GM23248 (cell line): ENCODE measurements at places on chromosomes 16 and 17.

DNA sequence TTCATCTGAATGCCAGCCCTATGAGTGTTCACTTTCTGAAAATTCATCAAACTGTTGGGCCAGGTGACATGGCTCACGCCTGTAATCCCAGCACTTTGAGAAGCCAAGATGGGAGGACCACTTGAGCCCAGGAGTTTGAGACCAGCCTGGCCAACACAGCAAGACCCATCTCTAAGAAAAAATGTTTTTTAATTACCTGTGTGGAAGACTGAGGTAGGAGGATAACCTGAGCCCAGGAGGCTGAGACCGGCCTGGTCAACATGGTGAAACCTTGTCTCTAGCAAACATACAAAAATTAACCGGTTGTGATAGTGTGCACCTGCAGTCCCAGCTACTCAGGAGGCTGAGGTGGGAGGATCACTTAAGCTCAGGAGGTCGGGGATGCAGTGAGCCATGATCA lies 10.3 kb downstream of the MYH11 start:
- no peak for DNase-seq

DNA sequence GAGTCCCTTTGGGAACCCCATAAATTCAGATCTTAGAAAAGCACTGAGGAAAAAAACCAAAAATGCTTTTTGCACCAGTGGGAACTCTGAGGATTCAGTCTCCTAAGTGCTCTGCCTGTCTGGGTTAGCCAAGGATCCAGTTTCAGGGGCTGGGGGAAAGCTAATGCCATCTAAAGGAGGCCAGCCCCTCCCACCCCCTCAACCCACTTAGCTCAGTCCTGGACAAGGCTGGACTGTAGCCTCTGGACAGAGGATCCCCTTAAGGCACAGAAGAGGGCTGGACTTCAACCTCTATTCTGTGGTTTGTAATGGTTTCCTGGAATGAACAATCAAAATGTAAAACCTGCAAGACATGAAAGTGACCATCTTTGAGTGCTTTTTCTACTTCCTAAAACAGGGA lies 356.1 kb upstream of the ZFHX3 start:
- no peak for DNase-seq

DNA sequence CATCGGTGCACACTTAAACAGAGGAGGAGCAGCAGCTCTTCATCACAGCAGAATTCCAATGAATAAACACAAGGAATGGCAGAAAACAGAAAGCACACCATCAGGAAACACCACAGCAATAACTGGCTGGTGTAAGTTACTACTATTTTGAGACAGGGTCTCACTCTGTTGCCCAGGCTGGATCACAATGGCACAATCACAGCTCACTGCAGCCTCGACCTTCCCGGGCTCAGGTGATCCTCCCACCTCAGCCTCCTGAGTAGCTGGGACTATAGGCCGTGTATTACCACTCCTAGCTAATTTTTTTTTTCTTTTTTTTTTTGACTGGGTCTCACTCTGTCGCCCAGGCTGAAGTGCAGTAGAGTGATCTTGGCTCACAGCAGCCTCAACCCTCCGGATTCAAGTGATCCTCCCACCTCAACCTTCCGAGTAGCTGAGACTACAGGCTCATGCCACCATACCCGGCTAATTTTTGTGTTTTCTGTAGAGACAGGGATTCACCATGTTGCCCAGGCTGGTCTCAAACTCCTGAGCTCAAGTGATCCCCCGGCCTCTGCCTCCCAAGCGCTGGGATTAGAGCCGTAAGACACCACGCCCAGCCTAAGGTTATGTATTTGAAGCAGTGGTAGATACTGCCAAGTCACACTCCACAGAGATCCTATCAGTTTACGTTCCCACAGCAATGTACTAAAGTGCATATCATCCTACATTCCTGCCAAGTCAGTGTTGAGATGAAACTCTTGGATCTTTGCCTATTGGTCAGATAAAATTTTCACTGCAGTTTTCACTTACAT lies 20.7 kb downstream of the TRAP1 start:
- peak; percentile 56 for DNase-seq

GRCh38 chr16:64051824-64052223 lies 1070.0 kb downstream of the CDH11 start:
- peak; percentile 33 for DNase-seq

- DNase-seq = peak; percentile 14
These were observed 46.6 kb upstream of the LCMT1 start for GRCh38 chr16:25064937-25065336.

DNA sequence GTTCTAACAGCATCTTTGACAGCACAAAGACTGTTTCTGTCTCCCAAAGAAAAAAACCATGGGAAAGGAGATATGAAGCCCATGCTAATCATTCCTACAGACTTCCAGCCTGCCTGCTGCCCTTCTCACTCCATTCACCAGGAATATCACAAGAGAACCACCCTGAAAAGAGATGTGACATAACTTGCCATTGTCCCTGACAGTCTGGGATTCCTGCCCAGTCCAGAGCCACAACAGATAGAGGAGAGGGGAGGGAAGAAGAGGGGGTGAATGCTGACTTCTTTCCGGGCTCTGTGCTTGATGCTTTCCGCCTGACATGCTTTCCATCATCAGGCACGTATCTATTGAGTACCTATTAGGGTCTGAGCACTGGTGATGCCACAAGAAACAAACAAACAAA lies 31.6 kb upstream of the ASIC2 start:
- no peak for DNase-seq

DNA sequence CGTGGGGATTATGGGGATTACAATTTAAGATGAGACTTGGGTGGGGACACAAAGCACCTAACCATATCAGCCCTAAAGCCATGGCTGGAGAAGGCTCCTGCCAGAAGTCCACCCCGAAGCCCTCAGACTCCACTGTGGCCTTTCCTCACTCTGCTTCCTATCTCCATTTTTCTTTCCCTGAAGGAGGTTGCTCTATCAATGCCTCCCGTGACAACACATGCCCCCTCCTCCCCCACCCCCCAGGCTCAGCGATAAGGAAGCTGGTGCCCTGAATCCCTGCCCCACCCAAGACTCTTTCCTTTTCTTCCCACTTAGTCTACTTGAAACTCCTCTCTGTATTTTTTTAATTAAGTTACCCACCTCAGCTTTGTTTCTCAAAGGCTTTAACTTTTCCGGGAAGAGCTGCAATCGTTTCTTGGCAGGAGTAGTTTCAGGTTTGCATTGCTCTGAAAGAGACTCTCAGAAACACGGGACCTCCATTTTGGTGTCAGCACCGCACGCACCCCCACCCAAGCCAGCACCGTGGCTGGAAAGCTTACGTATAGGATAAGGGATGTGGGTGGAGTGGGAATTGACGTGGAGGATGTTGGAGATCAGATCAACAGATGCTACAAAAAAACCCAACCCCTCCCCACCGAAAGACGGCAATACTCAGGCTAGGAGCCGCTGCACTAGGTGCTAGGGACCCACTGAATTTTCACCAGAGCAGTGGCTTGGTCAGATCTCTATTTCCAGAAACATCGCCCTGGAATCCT lies 15.2 kb upstream of the CA4 start:
- DNase-seq = peak; percentile 64

DNA sequence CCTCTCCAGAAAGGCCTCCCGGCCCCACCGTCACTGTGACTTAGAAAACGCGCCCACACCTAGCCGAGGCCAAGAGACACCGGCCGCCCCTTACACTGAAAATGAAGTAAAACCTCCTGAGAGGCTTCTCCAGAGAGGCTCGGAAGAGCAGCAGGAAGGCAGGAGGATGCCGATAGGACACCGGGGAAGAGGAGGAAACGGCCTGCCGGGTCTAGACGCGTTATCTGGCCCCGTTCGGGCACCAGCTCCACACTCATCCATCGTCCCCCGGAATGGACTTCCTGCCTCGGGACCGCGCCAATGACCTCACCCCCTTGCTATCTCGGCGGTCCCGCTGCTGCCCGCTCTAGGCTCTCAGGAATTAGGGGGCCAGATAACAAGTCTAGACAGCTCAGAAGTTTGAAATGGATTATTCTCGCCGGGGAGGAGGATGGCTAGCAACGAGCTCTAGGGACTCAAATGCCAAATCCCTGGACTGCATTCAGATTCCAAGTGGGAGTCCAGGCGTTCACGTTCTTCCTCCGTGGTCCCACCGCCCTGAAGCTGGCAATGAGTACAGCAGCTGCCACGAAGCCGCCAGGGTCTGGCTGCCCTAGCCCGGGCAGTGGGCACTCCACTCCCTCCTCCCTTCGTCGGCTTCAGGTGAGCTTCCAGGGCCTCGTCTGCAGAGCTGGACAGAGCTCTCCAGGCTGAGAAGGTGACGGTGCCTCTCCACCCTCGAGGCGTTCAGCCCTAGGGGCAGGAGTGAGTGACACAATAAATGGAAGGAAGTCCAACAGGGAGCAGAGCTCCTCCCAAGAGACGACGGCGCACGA lies 350.9 kb downstream of the FOXL1 start:
- DNase-seq = peak; percentile 77

DNA sequence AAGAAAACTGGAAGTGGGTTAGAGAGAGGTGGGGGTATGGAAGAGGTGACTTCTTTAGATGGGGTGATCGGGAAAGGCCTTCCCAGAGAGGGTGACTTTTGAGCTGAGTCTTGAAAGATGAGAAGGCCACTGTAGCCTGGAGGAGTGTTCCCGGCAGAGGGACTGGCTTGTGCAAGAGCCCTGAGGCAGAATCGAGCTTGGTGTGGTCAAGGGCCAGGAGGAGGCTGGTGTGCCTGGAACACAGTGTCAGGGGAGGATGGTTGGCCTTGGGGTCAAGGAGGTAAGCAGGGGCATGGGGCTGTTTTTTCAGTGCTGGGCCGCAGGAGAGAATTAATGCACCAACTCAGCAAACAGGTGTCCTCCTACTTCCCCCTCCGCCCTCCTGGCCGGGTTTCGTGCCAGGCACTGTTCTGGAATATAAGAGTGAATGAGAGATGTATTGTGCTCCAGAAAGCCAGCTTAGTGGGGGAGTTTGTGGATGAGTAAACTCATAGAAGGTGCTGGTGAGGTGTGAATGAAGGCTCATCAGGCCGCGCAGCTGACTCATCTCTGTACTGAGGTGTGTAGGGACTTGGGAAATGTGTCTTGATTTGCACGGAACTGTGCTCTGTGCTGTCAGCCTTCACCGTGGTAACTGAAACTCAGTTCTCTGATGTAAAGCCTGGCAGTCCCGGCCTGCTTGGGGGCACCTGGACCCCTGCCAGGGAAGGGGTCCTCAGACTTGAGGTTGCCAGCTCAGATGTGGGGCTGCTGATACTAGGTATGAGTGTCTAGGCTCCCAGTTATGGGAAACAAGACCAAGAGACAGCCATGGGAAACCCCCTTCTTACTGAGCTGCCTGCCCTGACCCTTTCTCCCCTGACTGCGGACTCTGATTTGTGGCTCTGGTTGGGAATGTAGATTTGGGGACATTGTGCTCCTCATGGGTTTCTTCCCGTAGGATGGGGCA lies 15.3 kb downstream of the KSR1 start:
- DNase-seq = peak; percentile 43

- peak; percentile 0 for DNase-seq
These were observed 596.0 kb upstream of the GOT2 start for GRCh38 chr16:59330019-59330670.

DNA sequence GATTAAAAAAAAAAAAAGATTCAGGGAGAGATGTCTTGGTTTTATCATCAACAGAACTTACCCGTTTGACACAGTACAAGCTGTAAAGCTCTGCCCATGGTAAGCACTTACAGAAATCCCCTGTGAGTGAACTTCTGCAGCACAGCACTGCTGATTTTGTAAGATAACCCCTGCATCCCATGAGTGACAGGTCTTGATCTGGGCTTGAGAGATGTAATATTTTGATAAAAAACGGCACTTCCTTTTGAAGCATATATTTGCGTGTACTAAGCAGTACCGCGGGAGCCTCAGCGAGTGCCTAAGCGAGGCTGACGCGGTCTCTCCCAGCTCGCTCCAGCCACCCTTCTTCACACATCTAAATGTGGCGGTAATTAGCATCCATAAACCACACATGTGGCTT lies 50.5 kb downstream of the IKZF3 start:
- no peak for DNase-seq

- DNase-seq = peak; percentile 81
These were observed 111.9 kb downstream of the GSG1L start for GRCh38 chr16:27951489-27952120.

GRCh38 chr17:1197379-1197778 lies 17.6 kb upstream of the ABR start:
- peak; percentile 65 for DNase-seq

DNA sequence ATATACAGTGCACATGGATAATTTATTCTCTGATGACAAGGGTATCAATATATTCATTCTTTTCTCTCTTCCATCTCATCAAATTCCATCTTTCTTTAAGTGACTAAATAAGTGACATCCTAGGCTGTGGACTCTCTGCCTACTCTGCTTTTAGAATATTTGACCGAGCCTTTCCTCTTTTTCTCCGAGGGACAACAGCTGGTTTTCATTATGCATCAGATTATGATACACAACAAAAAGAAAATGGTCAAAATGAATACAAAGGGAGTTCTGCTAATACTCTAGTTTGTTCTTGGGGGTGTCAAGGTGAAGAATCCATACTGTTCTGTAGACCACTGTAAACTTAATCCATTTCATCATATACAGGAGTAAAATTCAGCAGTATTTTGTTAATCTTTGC lies 942.6 kb downstream of the KCNJ2 start:
- DNase-seq = peak; percentile 42

DNA sequence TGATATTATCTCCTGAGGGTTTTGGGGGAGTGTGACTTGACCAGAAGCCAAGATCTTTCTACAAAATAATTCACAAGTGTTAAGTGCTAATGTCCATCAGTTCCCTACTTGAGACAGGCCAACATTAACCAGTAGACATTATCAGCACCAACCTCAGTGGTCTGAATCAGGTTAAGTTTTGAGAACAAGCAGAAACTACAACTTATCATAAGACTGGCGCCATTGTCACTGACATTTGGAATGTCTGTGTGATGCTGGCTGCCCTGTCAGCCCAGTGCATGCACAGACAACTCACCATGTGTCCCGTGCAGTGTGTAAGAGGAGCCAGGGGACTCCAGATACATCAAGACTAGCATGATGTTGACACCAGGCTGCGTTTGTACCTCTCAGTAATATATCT lies 76.8 kb downstream of the CCDC182 start:
- DNase-seq = no peak

GRCh38 chr17:17897442-17897841 lies 60.7 kb upstream of the SREBF1 start:
- DNase-seq = no peak

GRCh38 chr17:48611213-48611612 lies 396 bp upstream of the HOXB7 start:
- peak; percentile 64 for DNase-seq

DNA sequence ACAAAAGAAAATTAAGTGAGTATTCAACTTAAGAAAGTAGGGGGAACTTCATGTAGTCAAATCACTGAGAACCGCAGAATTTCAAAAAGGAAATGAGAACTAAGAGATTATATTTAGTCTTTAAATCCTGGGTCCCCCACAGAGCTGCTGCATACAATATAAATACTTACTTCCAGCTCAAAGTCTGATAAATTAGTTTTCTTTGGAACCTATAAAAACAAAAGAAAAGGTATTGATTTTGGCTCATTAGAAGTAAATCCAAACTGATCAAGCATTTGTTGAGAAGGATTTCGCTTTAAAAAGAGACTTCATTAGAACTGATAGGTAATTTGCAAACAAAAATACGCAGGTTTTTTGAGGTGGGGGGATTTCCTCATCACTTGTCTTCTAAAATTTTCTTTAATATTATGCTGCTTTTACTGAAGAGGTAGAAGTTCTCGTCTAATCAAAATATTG lies 21.9 kb downstream of the PARN start:
- DNase-seq = no peak

GRCh38 chr16:82900559-82900958 lies 273.8 kb downstream of the CDH13 start:
- DNase-seq = no peak

- no peak for DNase-seq
These were observed 28.7 kb upstream of the SLFN13 start for GRCh38 chr17:35477248-35477647.
